ENCODE measurements at places on chromosomes 3 and 15. TPM values are rescaled to one million over a fixed set of nuclear protein-coding genes. Genes with fewer than 3 reads are reported as not detected.

DNA sequence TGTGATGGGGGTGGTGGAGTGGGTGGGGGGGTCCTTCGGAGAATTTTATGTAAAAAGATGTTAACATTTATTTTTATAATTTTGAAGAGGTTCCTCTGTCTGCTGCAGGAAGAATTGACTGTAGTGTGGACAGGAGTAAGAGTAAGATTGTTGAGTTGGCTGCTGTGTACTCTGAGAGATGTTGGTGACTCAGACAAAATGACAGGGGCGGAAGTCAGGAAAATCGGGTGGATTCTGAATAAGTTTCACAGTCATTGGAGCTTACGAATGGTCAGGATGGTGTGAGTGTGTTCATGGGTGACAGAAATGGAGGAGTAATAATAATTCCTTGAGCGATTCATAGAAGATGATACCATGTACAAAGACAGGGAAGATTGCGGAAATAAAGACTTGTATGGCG lies 420.0 kb downstream of the ROBO2 start:
- no peak for DNase-seq

DNA sequence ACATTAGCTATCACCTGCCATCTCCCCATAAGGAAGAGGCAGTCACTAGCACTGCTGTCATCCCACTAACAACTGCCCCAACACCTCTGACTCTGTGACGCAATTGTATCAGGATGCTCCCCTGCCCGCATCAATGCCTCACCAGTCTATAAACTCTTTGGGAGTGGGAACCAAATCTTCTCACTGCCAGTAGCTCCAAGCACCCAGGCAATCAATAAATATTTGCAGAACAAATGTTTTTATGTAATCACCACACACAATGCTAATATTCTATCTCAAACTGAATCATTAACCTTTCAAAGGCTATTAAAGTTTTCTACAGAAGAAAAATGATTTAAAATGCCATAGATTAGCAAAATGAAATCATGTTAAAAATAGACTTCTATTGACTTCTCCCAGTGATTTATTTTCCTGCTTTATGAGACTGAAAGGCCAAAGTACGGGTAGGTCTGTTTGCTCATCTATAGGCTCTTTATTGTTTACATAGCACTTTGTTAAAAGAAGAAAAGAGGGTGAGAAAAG lies 131.3 kb downstream of the PLD1 start:
- DNase-seq, result no peak

DNA sequence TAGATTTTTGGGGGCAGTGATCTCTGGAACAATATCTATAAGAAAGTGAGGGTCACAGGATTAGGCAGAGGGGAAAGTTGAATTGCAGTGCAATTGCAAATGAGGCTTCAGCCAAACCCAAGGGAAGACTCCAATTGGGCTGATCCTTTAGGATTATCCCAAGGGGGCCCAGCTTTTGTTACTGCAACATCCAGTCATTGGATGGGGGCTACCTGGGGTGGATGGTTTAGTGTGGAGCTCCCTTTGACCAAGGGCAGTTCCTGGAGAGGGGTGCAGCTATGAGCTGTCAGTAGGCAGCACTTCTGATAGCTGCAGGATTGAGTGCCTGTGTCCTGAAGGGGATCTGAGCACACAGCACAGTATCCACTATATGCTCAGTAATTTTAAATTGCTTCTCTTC lies 355.2 kb upstream of the AZI2 start:
- DNase-seq, result no peak

- peak; percentile 88 for DNase-seq
Measured at GRCh38 chr3:141441381-141442364, 45.2 kb upstream of the RASA2 start.

DNA sequence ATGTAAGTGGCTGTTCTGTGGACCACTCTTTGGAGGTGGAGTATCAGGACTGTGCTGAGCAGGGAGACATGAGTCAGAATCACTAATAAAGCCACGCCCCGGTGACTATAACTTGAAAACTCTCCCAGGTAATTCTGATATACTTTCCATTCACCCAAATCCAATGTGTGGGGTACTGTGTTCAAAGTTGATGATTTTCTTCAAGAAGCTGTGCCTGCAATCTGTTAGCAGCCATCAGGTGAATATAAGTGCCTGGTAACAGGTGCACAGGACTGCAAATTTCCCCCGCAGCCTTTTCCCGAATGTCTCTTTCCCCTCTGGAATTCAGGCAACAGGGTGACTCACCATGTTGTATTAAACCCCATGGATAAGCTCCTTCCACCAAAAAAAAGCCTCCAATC lies 17.0 kb downstream of the MAGI1 start:
- DNase-seq, result no peak

- DNase-seq, result no peak
Measured at GRCh38 chr3:123712077-123712860, 127.4 kb upstream of the HACD2 start.

DNA sequence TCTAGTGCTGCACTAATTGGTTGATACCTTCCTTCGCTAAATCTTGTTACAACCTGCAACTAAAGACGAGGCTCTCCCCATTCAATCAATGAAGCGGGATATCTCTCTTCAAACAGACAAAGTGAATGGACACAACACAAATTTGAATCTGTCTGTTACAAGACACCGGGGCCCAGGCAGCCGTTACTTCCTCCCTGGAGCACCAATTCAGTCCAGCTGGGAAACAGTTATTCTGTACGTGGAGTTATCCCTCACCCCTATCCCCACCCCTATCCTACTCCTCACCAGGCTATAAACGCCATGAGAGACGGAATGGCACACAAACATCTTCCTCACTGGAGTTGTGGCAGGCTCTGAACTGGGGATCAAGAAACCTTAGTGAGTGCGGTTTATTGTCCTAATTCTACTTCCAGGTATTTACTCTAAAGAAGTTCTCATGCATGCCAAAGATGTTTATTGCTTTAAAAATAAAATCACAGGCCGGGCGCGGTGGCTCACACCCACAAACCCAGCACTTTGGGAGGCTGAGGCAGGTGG lies 181.8 kb downstream of the FOXP1 start:
- no peak for DNase-seq

DNA sequence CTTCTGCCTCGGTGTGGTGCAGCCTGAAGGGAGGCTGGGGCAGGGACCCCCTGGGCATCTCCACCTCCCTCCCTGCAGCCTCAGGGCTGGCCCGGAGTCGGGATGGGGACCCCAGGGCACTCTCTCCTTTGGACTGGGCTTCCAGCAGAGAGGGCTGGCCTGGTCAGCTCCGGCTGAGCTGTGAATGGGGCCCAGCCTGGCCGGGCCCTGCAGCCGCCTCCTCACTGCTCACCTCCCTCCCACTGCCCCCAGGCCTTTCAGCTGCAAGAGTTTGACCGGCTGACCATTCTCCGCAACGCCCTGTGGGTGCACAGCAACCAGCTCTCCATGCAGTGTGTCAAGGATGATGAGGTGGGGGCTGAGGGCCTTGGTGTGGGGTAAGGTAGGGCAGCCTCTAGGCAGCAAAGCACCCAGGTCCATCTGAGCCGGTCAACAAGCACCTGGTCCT lies 36.0 kb downstream of the PSTPIP1 start:
- DNase-seq, result no peak

The CHRNA3 gene
- not detected for total RNA-seq

All from right cardiac atrium (tissue), 5 donors.